ENCODE measurements at places on chromosomes 6 and 20.

DNA sequence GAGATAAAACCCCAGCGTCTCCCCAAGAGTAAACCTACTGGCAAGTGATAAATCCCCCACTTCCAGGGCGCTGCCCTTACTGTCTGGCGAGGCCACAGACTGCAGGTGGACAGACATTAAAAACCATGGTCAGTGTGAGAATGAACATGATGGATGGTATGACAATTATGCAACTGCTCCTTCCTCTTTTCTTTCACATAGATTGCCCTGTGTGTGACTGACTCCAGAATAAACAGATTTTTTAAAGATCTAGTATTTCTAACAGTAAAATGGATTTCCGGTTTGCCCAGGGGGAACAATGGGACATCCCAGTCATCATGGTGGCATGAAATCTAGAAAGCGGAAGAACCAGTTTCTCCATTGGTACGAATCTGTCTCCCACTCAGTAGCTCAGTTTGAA is 153.7 kb downstream of the FOXC1 start:
- no peak for DNase-seq

- DNase-seq: no peak
Measured at GRCh38 chr6:154611241-154611640, 100.8 kb upstream of the CNKSR3 start.

DNA sequence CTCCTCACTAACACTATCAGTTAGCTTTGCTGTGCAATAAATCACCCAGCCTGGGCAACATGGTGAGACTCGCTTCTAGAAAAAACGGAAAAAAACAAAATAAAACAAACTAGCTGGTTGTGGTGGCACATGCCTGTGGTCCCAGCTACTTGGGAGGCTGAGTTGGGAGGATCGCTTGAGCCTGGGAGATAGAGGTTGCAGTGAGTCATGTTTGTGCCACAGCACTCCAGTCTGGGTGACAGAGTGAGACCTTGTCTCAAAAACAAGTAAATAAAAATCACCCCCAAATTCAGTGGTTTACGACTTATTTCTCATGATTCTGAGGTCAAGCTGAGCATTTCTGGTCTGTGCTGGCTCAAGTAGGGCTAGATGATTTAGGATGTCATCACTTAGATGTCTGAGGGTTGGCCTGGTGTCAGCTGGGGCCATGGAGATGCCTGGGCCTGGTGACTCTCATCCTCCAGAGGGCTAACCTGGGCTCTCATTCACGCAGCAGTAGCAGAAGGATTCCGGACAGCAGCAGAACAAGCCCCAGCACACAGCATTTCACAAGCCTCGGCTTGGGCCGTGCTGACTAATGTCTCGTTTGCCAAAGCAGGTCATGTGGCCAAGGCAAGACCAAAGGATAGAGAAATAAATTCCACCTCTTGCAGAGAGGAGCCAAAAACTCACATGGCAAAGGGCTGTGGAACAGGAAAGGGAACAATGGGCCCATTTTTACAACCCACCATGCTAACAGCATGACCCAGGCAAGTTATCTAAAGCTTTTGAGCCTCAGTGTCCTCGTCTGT is 32.5 kb downstream of the MGME1 start:
- DNase-seq: no peak

GRCh38 chr20:61263084-61263695 is 11.1 kb downstream of the CDH4 start:
- no peak for DNase-seq

DNA sequence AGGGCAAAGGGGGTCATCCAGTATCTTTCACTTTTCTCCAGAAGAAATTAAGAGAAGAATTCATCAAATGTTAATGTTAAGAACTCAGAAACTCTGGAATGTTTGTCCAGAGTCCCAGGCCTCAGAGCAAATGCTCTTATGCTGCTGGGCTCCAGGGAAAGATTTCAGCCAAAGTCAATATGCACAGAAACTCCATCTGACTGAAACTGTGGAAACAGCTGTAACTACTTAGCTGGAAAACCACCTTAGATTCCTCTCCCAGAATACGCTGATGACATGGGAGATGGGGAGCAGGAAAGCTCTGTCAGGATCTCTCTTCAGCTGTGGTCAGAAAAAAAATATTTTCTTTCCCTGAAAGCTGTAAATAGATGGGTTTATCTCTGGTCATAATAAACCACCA is 559.6 kb downstream of the RFPL4B start:
- no peak for DNase-seq

- no peak for DNase-seq
Measured at GRCh38 chr20:38941726-38942389, 15.6 kb downstream of the FAM83D start.

DNA sequence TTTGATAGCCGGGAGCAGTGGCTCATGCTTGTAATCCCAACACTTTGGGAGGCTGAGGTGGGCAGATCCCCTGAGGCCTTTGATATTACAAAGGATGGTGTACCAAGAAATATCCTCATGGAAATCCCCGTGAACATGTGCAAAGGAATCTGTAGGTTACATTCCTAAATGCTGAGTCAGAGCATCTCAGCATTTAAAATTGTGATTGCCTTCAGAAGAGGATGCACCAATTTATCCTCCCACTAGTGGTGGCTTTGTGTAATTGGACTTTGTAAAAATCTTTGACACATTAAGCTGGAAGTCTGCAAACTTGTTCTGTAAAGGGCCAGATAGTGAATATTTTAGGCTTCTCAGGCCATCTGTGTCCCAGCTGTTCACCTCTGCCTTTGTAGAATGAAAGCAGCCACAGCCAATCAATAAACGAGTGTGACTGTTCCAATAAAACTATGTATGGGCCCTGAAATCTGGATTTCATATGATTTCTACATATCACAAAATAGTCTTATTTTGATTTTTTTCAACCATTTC is 11.8 kb downstream of the TMEM14B start:
- DNase-seq: peak; percentile 13

GRCh38 chr20:48541581-48542071 is 286.2 kb downstream of the PREX1 start:
- no peak for DNase-seq

DNA sequence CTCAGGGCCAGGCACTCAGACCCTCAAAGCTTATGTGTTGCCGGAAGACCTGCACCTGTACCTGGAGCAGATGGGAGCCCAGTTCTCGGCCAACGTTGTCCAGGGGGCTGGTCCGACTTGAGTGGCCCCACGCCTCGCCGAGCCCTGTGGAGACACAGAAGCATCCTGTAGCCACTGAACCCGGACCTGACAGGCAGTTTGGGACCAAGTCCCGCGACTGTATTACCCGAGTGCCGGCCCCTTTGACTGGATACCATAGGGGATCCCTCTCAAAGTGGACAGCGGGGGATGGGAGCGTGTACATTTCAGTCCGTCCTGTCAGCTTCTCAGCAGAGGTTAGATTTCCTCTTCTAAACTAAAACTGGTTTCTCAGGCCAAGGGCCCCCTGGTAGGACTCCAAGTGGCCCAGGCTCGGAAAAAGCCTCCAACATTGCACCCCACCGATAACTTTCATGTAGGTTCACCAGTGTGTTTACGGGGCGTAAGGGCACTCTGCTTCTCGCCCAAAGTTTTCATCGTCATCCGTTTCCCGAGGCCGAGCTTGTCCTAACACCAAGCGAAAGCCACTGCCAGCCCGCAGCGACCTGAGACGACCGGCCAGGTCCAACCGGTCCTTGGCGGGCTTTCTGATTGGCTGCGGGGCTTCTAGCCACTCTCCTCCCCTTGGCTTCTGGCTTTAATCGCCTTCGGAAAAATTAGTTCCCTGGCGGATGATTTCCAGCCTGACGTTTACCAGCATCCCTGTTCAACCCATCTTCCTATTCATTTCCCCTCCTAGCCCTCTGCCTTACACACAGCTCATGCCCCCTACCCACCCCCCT is 10.8 kb downstream of the SIM1 start:
- no peak for DNase-seq

- no peak for DNase-seq
Measured at GRCh38 chr6:168469521-168469920, 28.5 kb downstream of the SMOC2 start.

DNA sequence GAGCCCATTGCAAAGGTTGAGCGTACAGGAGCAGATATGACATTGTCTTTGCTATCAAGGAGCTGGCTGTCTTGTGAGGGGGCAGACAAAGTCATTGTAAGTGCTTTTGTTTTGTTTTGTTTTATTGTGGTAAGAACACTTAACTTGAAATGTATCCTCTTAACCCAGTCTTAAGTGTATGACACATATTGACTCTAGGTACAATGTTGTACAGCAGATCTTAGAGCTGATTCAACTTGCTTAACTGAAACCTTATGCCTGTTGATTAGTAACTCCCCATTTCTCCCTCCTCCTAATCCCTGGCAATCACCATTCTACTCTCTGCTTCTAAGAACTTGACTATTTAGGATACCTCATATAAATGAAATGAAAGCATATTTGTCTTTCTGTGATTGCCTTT is 429.0 kb downstream of the BMP2 start:
- no peak for DNase-seq

- DNase-seq: no peak
Measured at GRCh38 chr20:20070871-20071726, 18.8 kb downstream of the CFAP61 start.

DNA sequence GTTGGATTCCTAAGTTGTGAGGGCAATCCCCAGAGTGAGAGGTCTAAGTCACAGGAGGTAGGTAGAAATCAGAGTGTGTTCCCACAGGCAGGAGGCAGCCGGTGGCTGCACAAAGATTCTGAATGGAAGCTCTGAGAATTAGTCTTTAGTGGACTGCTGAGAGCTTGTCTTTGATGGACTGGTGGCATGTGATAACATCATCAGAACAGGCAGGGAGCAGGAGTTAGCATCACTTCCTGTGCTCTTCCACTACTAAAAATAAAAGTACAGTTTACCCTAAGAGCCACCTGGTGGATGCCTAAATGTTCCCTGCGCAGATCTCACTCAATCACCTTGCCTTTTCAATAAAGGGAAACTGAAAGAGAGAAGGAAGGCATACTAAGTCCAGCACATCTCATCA is 294.6 kb upstream of the POU3F2 start:
- DNase-seq: no peak

Measured in GM12891 (cell line).